ENCODE measurements at places on chromosomes 13 and 19.

GRCh38 chr13:109817591-109818535, 31.5 kb upstream of the IRS2 start:
- DNase-seq: no peak

- DNase-seq: no peak
Observed at GRCh38 chr13:57437587-57437986, 194.0 kb upstream of the PCDH17 start.

DNA sequence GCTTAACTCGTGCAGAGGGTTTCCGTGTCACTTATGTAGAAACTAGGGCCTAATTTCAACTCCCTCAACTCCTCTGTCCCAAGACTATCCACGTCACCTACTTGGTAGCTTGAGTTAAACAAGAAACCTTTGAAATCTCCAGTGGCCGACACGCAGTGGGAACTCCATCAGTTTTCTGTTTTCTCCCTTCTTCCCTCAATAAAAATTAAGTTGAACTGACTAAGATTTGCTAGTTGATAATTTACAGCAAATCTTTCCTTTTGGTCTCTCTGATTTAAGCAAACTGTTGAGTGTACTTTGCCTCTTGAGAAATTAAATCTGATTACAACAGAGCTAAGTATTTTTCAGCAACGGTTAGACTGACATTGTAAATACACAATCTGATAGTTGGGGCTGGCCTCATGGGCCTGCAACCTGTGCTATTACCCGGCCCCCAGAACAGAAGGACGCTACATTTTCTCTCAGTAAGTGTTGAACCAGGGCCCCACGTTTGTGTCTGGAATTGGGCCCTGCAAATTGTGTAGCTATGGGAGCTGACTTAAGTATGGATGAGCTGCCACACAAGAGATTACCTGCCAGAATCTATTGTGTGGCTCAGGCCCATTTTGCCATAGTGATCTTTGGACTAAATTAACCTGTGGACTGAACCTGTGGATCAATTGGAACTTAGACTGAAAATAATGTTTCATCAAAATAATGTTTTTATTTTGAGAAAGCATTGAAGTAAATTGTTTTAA, 708 bp upstream of the ESD start:
- no peak for DNase-seq

DNA sequence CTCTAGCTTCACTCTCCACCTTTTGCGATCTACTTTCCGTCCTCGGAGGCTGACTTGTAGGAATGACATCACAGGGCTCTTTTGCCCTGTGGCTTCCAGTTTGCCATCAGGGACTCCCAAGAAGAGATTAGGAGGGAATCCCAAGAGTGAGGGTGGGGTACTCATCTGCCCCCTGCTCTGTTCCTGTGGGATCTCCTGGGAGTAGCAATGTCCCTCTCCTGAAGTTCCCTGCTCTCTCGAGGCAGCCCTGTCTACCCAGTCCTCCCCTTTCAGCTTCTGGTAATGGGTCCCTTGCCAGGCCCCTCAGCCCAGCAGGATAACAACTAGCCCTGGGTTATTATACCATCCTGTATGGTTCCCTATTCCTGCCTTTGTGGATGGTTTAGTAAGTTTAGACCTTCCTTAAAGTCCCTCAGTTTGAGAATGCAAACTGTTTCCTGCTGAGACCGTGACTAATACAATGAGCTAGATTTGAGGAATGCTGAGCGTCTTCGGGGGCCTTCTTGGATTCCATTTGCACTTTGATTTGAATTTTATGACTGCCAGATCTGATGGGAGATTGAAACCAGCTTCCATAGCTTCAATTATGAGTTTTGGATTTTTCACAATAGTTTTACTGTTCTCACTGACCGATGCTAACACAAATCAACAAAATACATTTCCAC, 73.7 kb upstream of the IPO5 start:
- no peak for DNase-seq

DNA sequence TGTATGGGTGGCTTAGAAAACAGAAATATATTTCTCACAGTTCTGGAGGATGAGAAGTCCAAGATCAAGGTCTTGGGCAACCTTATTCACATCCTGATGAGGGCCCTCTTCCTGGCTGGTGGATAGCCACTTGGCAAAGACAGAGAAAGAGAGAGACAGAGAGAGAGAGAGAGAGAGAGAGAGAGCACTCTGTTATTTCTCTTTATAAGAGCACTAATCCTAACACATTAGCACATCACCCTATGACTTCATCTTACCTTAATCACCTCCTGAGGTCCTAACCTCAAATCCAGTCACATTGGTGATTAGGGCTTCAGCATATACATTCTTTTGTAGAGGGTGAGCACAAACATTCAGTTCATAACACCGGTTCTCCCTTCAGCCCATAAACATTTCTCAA, 430.3 kb downstream of the EFNB2 start:
- no peak for DNase-seq

DNA sequence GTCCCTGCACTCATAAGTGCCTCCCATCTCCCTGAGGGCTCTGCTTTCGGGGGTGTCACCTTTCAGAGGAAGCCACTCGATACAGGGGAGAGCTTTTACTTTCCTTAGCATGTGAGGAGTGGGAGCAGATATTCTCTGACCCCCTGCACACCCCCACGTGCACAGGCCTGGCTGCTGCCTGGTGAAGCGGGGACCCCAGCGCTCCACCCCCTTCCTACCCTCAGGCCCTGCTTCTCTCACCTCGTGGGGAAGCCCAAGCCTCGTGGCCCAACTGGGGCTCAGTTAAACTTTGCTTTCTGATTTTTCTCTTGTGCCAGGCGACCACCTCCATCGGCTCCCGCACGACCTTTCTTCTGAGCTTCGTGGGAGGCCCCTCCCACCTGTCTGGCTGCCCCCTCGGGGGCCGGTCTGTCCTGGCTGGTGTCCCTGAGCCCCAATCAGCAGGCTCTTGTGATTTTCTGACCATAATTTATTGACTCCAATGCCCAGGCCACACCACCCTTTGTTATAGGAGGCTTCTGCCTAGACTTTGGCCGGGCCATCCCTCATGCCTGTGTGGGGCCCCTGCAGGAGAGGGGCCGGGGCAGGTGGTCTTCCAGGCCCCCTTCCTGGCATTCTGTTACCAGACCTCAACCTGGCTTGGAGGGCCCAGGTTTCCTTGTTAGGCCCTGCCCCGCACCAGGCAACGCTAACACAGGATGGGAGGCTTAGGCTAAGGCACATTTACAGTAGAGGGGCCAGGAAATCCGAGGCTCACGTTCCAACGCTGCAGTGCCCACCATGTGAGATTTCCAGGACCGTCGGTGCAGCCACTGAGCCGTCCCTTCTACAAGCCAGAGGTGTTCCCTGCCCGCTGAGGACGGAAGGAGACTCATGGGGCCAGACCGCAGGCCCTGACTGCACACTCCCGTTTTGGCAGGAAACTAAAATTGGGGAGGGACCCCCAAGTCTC, 3.7 kb downstream of the TMED1 start:
- no peak for DNase-seq

- DNase-seq: no peak
Observed at GRCh38 chr19:40717880-40718773, 1.2 kb downstream of the ITPKC start.

DNA sequence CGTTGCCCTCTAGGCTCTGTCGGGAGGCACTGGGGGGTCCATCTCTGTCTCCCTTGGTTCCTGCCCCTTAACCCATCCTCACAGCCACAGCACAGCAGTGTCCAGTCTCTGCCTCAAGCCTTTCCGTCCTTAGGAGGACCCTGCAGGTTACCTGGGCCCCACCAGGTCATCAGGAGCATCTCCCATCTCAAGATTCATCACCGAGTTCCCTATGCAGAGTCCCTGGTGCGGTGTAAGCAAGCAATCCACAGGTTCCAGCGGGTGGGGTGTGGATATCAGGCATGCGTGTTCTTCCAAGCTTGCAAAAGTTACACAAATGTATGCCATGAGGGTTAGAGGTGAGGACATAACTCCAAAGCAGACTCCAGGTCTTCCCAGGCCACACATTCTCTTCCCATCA, 20.9 kb upstream of the GAS6 start:
- no peak for DNase-seq

DNA sequence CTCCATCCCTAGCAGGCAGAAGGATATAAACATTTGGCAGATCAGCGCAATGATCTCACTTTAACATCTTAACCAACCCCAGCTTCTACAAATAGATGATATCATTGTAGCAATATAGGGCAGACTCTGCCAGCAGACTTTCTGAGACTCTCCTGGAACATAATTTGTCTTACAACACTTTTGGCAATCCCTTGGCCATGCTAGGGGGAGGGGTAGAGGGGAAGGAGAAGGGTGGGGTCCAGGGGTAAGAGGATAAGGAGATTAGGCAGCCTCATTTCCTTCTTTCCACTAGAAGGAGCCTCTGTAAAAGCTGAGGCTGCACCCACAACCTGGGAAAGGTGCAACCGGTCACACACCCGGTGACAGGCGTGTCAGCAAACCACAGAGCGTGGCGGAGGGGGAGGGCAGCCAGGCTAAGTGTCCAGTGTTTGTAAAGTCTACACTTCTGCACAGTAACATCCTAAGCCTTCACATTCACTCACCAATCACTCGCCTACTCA, 8.7 kb upstream of the UBAC2 start:
- DNase-seq: no peak

DNA sequence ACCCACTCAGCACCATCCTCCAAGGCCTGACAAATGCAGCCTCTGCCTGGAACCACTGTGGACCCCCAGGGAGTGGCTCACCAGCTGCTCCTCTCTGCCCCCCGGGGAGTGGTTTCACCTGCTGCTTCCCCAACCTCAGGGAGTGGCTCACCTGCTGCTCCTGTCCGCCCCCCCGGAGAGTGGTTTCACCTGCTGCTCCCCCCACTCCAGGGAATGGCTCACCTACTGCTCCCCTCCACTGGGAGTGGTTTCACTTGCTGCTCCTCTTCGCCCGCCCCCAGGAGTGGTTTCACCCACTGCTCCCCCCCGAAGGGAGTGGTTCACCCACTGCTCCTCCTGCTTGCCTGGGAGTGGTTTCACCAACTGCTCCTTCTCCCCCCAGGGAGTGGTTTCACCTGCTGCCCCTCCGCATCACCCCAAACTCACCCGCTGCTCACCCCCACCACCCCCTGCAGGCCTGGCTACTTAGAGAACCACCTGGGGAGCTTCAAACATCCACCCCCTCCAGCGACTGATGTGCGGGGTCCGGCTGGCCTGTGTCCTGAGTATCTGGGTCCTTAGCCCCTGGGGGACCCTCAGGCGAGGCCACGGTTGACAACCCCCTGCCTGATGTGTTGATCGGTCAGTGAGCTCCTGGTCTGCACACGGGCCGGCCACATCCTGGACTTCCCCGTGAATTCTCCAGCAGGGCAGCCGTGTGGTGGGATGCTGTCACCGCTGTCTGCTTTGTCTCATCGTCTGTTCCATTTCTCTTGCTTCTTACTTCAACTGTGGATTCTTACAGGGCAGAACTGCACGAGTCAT, 14.6 kb upstream of the TMEM255B start:
- DNase-seq: no peak

DNA sequence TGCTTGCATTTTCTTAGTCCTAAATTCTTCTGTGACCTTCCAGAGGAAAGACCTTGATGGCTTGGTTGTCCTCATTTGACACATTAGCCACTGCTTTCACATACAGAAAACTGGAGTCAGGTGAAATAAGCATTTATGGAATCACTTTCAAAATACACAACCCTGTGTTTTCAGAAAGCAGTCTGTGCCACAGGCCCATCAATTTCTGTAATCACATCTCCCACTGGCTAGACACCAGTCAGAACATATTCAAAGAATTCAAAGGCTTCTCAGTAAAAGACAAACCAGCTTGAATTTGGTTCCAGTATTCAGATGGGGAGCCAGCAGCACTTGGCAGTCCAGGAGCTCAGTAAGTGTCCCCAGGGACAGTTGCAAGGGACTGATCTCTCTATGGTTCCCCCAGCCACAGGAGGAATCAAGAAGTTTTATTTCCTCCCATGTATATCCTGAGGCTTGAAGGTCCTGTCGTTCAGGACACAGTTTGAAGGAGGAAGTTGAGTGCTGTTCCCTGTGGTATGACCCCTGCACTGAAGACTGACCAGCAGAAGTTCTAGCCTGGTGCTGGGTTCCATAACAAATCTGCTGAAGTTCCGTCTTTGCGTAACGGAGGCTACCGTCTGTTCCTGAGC, 214.3 kb downstream of the FOXO1 start:
- no peak for DNase-seq

DNA sequence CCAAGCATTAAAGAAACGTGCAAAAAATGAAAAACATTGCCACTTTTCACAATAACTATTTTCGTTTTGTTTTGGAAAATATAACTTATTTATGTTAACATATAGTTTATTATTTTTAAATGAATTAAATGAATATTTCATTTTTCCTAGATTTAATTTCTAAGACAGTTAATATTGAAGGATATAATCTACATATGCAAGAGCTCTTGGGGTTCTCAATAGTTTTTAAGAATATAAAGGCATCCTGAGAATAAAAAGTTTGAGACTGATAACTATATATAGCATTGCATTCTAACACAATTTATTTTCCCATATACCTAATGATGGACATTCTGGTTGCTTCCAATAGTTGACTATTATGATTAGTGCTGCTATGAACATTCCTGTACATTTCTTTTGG, 19.9 kb downstream of the ZNF461 start:
- DNase-seq: no peak

- DNase-seq: no peak
Observed at GRCh38 chr13:88887045-88887662, 1216.0 kb downstream of the SLITRK5 start.

DNA sequence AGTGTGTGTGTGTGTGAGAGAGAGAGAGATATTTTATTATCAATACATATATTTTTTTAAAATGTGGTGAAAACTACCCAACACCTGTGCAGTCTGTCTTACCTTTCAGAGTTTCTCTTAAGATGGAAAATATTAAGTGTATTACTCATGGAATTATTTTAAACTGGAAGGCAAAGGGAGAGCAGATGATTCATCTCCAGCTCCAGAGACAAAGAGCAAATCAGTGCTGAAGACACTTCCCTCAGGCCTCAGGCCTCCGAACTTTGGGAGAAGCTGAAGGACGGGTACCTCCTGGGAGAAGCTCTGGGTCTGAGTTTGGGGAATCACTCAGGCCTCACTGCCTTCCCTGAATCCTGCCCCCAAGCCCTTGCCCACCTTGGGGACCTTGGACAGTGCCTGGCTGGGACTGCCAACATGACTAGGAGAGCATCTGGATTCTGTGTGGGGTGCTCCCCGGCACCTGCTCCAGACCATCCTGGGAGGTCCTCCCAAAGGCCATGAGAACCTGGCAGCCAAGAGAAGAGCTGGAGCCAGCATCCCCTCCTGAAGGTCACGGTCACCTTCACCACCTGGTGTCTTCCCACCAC, 170.4 kb upstream of the UBL3 start:
- no peak for DNase-seq

GRCh38 chr19:2201473-2202148, 34.5 kb downstream of the PLEKHJ1 start:
- DNase-seq: no peak

- DNase-seq: no peak
Observed at GRCh38 chr13:52003541-52003940, 7.7 kb downstream of the ATP7B start.
